ENCODE measurements at places on chromosomes 16 and 17.

- DNase-seq: peak; percentile 65
Measured at GRCh38 chr16:3094289-3095027, 4.6 kb downstream of the ZSCAN10 start.

DNA sequence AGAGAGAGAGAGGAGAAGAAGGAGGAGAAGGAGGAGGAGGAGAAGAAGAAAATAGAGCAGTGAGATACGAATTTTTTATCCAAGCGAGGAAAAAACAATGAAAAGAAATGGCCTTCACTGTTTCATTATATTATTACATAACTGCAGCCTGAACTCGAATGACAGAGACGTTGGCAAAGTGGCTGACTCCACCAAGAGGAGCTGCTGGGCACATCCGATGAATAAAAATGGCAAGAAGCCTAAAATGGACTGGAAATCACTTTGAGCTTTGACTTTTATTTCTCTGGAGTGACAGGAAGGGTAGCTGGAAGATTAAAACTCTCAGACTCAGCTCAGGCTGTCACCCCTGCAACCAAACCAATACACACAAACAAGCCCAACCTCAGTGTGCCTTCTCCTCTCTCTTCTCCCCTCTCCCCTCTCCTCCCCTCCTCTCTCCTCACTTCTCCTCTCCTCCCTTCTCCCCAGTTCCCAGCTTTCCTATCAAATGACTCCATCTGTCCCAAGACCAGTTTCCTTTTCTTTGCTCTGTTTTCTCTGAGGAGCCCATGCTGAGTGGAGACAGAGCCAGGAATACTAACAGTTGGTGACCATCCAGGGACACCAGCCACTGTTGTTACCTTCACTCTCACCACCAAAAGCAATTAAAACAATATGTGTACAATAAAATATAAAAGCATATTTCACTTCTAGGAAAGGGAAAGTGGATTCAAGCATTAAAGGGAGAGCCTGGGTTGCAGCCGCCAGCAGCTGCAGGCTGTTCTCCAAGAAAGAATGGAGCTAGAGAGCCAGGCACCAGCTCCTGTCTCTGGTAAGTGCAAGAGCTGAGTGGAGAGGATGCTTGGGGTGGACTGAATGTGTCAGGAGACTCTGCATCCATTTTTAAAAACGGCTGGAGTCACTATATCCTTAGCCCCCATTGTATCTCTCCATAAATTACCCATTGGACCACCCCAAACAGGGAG is 51.2 kb downstream of the SOX9 start:
- no peak for DNase-seq

- no peak for DNase-seq
Measured at GRCh38 chr16:84483882-84484565, 20.4 kb downstream of the MEAK7 start.

DNA sequence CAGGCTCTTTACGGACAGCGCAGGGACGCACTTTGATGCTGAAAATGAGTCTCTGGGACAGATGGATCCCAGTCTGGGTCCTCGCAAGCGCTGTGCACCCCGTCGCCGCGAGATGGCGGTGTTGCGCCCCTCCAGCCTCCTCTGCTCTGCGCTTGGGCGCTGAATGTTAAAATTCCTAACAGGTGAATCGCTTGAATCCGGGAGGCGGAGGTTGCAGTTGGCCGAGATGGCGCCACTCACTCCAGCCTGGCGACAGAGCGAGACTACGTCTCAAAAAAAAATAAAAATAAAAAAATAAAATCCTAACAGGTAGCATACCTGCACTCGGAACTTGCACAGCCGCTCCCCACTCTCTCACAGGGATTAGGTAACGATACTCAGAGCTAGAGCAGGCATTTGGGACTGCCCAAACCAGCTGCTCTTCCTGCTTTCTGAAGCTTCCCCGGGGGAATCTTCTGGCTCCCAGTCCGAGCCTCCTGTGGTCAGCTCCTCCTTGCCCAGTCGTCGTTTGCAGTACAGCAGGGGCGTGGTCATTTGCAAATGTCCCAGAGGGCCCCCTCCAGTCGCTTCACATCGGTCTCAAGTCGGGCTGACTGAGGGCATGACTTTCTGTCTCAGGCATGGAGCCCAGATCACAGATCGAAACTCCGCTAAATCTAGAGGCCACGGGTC is 26.2 kb upstream of the OSGIN1 start:
- DNase-seq: peak; percentile 64

DNA sequence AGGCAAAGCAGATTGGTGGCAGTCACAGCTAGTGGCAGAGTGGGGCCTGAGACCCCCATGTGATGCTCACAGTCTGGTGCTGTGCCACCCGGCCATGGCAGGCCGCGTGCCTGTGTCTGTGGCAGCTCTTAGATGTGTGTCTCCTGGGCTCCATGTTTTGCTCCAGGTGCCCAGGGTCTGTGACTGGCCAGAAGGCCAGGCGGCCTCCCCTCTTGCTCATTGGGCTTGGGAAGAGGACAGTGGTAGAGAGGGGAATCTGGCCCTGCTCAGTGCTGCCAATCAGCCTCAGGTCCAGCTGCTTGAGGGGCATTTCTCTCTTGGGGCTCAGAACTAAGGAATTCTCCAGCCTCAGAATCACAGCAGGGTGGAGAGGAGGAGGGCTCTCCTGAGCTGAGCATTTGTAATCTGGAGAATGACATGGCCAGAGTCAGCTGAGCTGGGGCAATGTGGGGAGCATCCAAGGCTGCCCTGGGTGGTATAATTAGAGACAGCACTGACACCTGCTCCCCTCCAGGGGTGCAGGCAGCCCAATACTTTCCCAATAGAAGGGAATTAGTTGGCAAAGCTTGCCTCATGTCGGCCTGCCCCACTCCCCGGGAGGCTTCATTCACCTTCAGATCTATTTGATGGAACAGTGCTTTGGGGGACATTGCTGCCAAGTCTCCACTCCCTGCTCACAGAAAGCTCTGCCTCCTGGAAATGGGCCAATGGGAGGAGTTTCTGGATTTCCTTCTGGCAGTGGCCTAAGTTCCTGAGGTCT is 2.7 kb upstream of the LASP1NB start:
- DNase-seq: peak; percentile 16

GRCh38 chr17:37490638-37491614 is 1.2 kb downstream of the DUSP14 start:
- peak; percentile 67 for DNase-seq

DNA sequence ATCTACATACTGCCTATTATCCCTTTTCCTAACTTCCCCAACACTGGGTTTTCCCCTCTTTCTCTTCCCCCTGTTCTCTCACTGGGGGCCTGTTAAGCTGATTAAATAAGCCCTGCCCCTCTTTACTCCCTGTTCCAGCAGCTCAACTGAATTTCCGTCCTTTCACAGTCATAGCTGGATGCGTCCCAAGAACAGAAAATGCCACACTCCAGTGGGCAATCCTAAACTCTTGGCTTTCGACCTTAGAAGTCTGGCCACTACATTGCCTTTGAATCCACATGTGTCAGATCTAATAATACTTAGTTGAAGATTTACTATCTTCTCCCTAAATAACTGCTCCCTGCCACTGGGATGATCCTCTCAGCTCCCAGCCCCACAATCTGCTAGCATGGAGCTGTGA is 34.5 kb downstream of the KCNJ16 start:
- no peak for DNase-seq

DNA sequence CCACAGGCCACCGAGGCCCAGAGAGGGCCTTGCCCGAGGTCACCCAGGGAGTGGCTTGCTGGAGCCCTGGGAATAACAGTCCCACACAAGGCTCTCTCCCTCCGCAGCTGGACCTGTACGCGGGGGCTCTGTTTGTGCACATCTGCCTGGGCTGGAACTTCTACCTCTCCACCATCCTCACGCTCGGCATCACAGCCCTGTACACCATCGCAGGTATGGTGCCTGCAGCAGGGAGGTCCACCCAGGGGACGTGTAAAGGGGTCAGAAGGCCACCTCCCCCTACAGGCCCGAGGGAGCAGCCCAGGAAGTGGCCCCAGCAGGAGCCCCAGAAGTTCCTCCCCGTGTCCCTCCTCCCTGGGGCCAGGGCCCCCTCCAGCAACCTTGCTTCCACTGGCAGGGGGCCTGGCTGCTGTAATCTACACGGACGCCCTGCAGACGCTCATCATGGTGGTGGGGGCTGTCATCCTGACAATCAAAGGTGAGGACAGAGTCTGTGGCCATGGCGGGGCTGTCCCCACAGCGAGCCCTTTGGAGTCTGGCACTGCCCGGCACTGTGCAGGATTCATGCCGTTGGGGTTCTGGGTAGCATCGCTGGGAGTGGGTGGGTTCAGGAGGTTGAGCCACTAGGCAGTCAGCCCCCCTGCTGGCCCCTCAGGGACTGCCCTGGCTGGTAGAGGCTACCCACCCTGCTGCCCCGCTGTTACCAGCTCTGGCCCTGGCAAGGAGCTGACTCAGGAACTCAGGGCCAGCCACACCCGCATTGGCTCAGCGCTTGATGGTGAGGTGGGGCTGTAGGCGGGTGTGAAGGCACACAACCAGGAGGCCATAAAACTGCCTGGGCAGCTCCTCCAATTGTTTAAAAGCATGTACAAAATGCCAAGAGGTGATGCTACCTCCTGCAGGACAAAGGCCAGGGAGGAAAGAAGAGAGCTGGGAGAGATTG is 17.3 kb downstream of the SLC5A10 start:
- no peak for DNase-seq

GRCh38 chr17:77428749-77429368 is 288.1 kb downstream of the SEC14L1 start:
- DNase-seq: no peak

GRCh38 chr16:66293932-66294331 is 72.6 kb upstream of the CDH5 start:
- no peak for DNase-seq

DNA sequence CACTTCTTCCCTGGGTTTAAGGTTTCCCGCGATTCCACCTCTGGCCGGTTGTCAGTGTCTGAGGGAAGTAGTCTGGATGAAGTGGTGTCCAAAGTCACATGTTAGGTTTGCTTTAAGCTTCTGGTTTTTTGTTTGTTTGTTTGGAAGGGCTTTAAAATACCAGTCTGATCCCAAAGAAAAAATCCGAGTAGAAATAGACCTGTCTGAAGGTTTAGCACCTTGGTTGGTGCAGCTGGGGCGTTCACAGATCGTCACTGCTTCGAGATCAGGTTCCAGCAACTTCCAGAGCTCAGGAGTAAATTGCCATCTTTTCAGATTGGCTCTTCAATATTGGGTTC is 567 bp downstream of the TMEM97 start:
- DNase-seq: no peak

DNA sequence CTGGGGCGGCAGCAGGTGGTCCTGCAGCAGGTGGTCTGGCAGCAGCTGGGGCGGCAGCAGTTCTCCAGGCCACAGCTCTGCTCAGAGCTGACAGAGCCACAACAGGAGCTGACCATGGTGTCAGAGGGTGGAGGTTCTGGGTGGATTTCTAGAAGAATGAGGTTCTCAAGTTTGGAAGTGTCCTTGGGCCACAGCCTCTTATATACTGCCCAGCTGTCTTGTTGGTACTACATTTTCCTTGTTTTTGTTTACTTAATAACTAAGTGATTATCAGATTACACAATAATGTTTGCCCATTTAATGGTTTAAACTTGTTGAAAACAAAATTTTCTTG is at the start of gene KRTAP4-5:
TSS of gene KRTAP4-5 (minus strand) at position 174 of the 334 bp plus-strand sequence. CDS start at position 116, 58 bp downstream.
- no peak for DNase-seq

- DNase-seq: no peak
Measured at GRCh38 chr17:19381741-19382444, 3.6 kb downstream of the MAPK7 start.

DNA sequence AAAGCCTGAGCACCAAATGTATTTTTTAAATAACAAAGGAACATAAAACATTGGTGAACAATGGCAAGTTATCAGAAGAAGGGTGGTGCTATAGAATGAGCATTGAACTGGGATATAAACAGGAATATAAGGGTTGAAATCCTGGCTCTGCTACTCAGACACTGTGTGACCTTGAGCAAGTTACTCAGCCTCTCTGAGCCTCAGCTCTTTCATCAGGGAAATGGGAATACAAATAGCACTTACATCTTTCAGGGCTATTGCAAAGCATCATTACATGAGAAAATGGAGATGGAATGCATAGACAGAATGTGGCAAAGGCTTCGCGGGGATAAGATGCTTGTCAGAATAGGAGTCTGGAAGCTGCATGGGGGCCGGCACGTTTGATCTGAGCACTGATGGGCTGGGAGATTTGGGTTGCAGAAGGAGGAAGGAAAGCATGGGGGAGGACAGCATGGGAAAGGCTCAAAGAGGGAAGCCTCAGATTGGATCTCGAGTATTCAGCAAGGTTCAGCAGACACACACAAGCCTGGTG is 4.8 kb upstream of the CDH5 start:
- DNase-seq: no peak

DNA sequence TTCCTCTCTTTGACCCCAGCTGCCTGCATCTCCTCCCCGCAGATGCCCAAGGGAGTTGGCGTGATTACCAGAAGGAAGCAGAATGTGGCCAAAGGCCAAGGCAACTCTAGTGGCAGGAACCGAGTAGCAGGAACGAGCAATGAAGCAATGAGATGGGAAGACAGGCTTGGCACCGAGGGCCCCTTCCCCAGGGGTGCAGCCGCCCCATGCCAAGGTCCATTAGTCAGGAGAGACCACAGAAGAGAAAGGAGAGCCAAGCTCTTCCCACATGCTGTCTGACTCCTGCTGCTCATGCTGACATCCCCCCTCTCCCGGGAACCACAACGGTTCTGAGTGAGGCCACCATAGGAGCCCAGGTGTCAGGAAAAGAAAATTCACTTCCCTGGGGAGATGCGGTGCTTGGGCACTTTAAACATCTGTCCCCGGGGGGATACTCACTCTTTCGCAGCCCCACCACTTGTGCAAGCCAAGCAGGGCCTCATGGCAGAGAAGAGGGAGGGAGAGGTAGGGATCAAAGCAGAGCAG is 67.4 kb downstream of the MYO18A start:
- DNase-seq: no peak

GRCh38 chr17:15947271-15947670 is 2.3 kb downstream of the ADORA2B start:
- DNase-seq: no peak

DNA sequence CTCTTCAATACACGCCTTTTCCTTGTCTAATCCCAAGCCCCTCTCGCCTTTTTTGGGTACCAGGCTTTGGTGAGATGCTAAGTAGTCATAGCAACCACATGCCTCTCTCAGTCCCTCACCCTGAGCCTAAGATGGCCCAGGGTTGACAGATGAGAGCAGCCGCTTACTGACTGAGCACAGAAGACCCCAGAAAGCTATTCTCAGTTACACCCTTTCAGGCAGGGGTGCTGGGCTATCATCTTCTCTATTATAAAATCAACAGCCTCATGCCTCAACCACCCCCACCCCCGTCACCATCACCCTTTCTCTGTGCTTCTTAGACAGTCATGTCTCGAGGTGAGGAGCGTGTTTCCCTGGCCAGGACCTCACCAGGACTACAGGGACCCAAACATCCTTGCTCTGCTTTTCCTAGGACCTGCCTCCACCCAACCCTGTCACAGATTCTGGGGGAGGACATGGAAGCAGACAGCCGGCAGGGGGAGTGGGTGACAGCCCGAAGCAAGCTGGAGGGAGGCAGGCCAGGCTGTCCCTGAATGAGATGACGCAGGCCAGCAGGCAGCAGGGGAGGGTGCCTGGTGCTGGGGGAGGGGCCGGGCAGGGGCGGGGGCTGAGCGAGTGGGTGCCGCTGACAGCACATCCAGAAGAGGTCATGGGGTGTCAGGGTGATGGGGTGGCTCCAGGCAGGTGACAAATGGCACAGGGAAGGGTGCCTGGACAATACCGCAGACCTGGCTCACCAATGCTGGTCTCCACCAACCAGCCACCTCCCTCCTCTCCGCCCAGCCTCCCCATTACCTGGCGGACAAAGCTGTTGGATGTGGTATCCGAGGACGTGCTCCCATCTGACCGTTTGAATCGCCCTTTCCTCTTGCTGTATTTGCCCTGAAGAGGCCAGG is 3.1 kb downstream of the CACNB1 start:
- peak; percentile 50 for DNase-seq

- DNase-seq: peak; percentile 74
Measured at GRCh38 chr17:79810130-79811010, 13.5 kb upstream of the CBX8 start.

Measured in NCI-H460 (cell line).